Osteoblast (primary cell): ENCODE measurements at places on chromosomes 5 and 9. TPM values are rescaled to one million over a fixed set of nuclear protein-coding genes. Genes with fewer than 3 reads are reported as not detected.

Gene TMEM174
- not detected in 2 replicates for total RNA-seq

Gene FAM221B
- total RNA-seq, result not detected in 2 replicates

Gene STPG3
- total RNA-seq, result 0.36 TPM in 1 of 2 replicates, not detected in the other

Gene ARAP3
- 2.1 and 2.2 TPM in 2 replicates for total RNA-seq

Gene PJA2
- 84.0 and 101 TPM in 2 replicates for total RNA-seq

Gene ELAVL2
- total RNA-seq, result under 0.01 and 0.36 TPM in 2 replicates

Gene DOCK2
- total RNA-seq, result 2.7 and 6.2 TPM in 2 replicates

Gene NRG2
- total RNA-seq, result 0.72 and 0.88 TPM in 2 replicates

Gene LRRC70
- 1.4 and 1.8 TPM in 2 replicates for total RNA-seq

Gene GZMA
- not detected in 2 replicates for total RNA-seq

Gene AJM1
- total RNA-seq, result 0.88 and 1.1 TPM in 2 replicates

Gene ISL1
- total RNA-seq, result 0.88 TPM in 1 of 2 replicates, not detected in the other

Gene SHC3
- under 0.01 and 0.36 TPM in 2 replicates for total RNA-seq

Gene TMEM232
- total RNA-seq, result 1.4 and 2.7 TPM in 2 replicates

Gene CDC14B
- 43.4 and 44.2 TPM in 2 replicates for total RNA-seq

Gene RPL37
- 220 and 385 TPM in 2 replicates for total RNA-seq

Gene GPR150
- 0.29 and 0.36 TPM in 2 replicates for total RNA-seq

Gene KCNIP1
- not detected in 2 replicates for total RNA-seq

Gene PCDHGB2
- total RNA-seq, result 4.3 and 5.6 TPM in 2 replicates

Gene OR1J2
- 0.29 TPM in 1 of 2 replicates, not detected in the other for total RNA-seq
